Hematopoietic multipotent progenitor cell treated with erythropoietin and hydrocortisone succinate and interleukin-3 and kit ligand, for 6 days (in vitro differentiated cells): ENCODE measurements at places on chromosomes 11 and 22.

GRCh38 chr11:134503100-134503499 lies 91.1 kb upstream of the B3GAT1 start:
- no peak for DNase-seq

- no peak for DNase-seq
These were observed 5.2 kb upstream of the MB start for GRCh38 chr22:35622191-35622913.

DNA sequence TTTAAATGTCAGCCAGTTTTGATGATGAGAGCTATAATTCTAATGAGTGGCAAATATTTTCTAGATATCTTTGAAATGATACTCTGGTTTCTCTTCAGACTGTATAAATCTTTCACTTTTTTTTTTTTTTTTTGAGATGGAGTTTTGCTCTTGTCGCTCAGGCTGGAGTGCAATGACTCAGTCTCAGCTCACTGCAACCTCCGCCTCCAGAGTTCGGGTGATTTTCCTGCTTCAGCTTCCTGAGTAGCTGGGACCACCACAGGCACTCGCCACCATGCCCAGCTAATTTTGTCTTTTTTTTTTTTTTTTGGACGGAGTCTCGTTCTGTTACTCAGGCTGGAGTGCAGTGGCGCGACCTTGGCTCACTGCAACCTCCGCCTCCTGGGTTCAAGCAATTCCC lies 113.6 kb downstream of the TEAD1 start:
- DNase-seq, result no peak

DNA sequence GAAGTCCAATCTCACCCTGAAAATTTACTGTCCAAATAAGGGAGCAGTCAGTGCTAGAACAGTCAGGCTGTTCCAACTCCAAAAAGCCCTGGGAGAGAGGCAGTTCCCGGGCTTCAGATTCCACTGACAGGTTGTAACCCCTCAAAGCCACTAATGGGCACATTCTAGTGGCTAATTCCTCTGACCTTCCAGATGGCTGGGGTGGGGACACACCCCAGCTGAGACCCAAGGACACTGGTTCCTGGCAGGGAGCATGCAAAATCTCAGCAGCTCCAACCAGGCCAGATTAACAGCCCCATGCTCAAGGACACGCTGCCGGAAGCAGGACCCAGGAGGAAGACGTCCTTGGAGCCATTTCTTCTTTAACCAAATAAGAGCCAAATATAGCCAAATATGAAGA lies 92.7 kb downstream of the RPL27A start:
- DNase-seq, result no peak

DNA sequence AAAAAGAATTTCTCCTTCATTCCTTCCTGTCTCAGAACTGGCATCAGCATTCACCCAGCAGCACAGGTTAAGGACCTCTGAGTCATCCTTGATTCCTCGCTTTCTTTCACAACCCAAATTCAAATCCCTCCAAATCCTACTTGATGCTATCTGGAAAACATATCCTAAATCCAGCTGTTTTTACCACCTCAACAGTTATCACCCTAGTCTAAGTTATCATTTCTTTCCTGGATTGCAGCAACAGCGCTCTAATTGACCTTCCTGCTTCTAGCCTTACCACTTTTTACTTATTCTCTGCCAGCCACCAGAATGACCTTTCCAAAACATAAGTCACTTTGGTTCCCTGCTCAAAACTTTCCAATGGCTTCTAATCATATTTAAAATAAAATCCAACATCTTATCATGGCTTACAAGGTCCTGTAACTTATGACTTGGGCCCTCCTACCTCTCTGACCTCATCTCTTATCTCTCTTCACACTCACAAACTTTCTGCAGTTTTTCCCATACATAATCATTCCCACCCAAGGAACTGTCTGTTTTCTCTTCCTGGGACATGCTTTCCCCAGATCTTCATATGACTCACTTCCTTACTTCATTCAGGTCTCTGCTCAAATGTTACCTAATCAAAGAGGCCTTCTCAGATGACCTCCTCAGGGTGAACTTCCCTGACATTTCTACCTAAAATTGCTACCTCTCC lies 119.4 kb downstream of the TTC28 start:
- peak; percentile 71 for DNase-seq

DNA sequence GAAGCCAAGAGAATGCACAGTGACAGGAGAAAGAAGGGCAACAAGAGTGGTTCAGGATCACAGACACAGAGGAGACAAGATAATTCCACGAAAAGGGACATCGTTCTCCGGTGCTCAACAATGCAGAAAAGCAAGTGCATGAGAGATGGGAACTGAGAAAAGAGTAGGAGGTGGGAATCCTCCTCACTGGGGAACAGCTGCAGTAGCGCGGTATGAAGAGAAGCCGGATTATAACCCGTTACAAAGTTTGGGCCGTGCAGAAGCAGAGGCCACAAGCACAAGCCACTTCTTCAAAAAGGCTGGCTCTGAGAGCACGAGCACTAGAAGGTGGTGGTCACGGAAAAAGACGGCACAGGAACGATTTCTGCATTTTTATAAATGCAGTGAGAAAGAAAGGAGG lies 114.2 kb upstream of the BID start:
- no peak for DNase-seq
